Stimulated activated CD8-positive, alpha-beta memory T cell treated with anti-CD3 and anti-CD28 coated beads, Interleukin-7, amount 100 ng/mL, for 1 hour (primary cell): ENCODE measurements at places on chromosomes 7 and 10.

DNA sequence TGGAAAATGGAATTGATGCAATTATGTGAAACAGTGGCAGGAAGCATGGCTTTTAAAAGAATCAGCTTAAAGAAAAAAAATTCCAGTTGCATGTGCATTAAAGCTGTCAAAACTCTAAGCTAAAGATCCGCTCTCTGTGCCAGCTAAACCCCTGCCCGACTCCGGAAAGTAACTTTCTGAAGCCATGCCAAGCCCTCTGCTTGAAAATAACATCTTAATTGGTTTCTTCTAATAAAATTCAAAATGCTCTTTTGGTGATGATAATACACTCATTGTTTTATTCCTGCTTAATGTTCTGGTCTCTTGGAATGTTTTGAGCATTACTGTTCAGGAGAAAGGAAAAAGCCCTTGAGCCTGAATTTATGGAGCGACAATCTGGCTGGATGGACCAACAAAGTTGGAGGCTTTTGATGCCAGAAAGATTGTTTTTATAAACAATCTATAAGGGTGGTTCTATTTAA, 11.7 kb downstream of the SEMA3C start:
- DNase-seq = no peak

GRCh38 chr7:156056534-156056933, 244.3 kb upstream of the SHH start:
- DNase-seq = no peak

DNA sequence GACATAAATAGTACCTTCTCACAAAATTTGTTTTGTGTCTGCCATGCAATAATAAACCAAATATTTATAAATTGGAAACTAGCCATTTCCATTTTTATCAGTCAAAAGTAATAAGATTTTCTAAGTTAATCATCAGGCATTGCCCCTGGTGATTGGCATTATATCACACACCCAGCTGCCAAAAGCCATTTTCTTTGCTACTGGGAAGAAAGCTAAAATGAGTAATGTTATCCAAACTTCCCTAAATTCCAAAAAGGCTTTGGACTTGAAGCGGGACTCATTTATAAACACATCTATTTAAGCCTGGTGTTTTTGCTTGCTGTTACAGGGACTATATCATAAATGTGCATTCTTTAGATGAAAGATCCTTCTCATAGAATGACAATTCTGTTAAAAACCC, 86.0 kb downstream of the AKR1D1 start:
- DNase-seq = no peak

DNA sequence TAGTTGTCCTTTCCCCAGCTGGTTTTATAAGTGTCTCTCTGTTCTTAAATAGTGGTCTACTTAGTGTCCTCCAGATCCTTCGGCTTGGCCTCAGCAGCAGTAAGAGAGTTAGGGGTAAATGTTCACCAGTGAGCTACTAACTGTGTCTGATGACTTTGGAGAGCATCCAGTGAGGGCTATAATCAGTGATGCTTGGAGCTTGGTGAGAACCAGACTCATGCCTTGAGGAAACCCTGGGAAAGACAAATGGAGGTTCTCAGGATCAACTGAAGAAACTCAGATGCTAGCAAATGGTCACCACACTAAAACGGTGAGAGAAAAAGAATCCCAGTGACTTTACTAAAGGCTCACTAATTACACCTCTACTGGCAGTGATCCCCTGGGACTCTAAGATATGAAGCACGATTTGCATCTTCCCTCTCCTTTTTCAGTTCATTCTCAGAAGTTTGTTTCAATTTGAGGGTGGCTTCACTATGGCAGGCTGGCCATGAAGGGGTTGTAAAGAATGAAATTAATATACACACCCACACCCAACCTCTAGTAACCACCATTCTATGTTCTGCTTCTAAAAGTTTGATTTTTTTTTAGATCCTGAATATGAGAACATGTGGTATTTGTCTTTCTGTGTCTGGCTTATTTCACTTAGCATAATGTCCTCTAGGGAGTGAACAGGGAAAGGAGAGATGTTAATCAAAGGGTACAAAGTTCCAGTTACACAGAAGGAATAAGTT, 177.9 kb downstream of the PDE1C start:
- DNase-seq = no peak

GRCh38 chr10:8054494-8055407, at the start of gene GATA3:
Gene GATA3 (plus strand): TSS chr10:8054688. CDS start chr10:8055656, 968 bp downstream.
- no peak for DNase-seq

- DNase-seq = no peak
Measured at GRCh38 chr7:105017657-105018365, 3.8 kb downstream of the KMT2E start.

DNA sequence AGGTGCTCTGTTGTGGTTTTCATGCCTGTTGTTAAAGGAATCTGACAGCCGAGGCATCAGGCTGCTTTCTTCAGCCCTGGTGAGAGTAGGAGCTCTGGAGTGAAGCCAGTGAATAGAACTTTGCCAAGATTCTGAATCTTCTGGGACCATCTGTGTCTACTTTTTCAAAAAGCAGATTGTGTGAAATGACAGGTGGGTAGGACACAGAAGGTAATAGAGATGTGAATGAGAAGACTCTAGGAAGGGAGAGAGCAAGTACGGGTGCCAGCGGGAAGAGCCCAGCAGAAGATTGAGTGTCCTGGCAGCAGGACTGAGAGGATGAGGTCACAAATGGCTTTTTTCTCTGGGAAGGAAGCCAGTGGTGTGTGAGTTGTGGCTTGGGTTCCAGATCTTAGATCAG, 429.2 kb downstream of the SDK1 start:
- DNase-seq = no peak

DNA sequence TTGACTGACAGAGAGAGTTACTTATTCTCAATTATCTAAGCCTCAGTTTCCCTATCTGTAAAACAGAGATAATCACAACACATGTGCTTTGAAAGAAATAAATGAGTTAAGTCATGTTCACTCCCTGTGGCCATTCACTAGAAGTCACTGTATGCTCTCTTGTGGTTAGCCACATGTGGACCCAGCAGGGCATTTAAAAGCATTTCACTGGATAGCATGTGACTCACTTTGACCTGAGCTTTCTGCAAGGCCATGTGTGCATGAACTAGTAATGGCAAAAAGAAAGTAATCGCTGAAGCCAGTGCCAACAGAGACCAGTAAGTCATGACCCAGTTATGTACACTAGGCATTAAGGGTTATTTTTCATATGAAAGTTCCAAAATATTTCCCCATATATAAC, 557.0 kb upstream of the IGFBP3 start:
- no peak for DNase-seq

DNA sequence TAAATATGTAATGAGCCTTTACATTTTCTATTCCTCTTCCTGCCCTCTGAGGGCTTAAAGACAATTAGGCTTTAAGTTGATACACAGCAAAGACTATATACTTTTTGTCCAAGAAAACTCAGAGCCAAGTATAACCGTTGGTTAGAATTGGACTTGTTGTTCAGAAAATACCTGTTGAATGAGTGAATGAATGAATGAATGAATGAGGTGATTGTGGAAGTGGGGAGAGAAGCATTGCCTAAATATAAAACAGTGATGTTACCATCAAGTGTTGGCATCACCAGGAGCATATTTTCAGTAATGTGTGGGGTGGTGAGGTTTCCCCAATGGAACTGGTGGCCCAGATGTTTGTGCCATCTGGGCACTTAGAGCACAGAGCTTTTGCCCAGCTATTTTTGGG, 106.9 kb downstream of the AOAH start:
- no peak for DNase-seq

DNA sequence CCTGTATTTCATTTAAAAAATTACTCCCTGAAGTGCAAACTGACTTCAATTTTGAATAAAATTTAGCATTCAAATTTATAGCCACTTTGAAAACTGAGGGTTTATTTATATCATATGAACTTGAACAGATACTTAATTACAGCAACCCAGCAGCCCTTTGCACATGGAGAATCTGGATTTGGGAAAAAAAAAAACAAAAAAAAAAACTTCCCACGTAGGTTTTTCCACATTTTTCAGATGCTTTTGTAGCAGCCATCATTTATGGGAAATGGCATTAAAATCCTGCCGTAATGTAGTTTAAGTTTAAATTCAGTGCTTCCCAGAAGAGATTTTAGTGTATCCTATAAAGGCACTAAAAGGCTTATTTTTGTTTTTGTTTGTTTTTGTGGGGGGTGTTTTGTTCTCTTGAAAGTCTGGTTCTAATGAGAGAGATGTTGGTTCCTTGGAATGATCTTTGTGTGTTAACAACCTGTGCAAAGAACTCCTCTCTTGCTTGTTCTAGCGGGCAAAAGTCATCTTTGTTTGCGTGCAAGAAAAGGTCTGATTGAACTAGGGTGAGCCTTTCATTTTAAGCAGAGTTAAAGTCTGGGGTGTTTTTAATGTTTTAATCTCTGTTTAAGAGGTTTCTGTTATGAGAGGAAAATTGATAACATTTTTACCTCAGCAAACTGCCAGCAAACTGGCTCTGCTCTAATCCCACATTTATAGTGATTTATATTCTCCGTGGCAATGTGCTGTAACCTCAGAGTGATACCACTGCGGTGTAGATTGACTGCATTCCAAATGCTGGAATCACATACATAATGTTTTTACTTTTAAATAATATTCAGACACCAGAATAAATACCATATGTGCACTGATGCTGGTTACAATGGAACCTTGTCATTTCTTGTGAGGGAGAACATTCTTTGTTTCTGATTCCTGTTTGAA, 105.5 kb downstream of the WNT2 start:
- no peak for DNase-seq

DNA sequence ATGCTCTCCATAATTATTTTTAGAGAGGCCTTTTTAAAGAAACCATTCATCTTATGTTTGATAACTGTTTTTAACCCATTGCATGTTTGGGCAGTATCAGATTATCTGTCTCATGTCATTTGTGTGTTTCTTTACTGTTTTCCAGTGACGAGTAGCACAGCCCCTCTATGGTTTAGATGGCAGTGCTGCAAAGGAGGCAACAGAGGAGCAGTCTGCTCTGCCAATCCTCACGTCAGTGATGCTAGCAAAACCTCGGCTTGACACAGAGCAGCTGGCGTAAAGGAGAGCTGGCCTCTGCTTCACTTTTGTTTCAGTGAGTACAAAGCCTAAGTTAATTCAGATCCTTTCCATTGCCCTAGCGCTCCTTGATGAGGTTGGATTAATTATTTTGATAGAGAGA, 80.4 kb upstream of the GARIN1A start:
- no peak for DNase-seq

GRCh38 chr10:72331575-72332422, 22.9 kb downstream of the DNAJB12 start:
- peak; percentile 67 for DNase-seq

DNA sequence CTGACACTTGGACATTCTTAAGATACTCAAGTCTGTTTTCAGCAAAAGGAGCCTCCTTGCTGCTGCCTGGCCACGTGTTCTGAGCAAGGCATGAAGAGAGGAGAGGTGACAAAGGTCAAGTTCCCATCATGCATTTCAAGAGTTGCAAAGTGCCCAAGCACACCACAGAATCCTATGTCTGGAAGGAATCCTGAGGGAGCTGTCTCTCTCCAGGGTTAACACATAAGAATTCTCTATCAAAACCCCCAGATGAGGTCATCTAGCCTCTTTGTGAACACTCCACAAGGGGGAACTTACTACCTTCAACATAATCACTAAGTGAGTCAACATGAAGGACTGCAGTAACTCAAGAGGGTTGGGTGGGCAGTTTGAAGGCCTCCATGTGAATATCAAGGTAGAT, 155.5 kb downstream of the RNF216 start:
- no peak for DNase-seq

- DNase-seq = no peak
Measured at GRCh38 chr10:105986912-105987635, 1177.4 kb downstream of the SORCS1 start.

GRCh38 chr7:41706228-41706930, 3.5 kb upstream of the INHBA start:
- no peak for DNase-seq

- DNase-seq = no peak
Measured at GRCh38 chr7:6556196-6556595, 4.9 kb upstream of the GRID2IP start.

DNA sequence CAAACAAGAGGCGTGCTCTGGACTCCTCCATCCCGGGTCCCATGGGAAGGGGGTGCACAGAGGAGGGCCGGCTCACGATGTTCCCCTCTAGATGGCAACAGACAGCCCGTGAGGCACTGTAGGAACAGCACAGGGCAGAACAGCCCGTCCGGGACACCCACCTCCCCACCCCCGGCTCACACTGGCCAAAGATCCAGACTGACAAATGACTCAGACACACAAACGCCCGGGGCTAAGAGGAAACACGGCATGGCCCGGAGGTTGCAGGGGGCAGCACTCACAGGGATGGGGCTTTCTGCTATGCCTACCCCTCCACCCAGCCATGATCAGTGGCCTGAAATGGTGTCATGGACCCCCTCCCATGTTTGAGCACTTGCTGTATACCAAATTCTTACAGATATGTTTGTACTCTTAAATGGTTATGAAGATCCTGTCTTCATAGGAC, 4.9 kb upstream of the ELN start:
- no peak for DNase-seq

DNA sequence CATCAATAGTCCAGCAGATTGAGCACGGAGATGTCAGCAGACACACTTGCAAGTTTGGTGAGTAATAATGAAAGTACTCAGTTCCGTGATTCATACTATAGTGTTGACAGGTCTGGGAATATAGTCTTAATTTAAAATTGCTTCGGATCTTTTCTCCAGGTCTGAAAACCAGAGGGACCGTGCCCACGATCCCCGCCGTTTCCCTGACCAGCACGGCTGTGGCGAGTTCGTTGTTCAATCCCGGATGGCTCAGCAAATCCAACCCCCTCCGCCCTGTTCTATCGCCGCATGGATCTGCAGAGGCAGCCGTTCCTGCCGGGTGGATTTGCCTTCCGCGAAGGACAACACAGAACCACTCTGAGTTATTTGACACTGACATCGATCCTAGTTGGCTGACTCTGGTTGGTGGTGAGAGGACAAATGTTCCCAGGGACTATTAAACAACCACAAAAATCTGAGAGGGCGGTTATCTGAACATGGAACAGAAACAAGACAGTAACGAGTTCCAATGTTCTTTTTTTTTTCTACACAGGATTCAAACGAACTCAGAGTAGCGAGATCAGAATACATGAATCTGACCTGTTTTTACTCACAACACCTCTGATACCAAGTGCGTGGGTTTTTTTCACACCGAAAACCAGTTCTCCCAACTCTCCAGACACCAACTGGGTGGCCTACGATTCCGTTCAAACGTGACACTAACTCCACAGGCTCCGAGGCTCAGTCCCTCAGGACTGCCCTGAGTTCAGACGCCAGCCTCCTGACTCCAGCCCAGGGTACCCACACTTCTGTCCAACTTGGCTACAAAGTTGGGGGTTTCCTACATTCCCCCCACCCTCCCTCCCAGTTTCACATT, 52.7 kb downstream of the RBM17 start:
- DNase-seq = no peak

- no peak for DNase-seq
Measured at GRCh38 chr7:140526787-140527664, 47.7 kb upstream of the MKRN1 start.

DNA sequence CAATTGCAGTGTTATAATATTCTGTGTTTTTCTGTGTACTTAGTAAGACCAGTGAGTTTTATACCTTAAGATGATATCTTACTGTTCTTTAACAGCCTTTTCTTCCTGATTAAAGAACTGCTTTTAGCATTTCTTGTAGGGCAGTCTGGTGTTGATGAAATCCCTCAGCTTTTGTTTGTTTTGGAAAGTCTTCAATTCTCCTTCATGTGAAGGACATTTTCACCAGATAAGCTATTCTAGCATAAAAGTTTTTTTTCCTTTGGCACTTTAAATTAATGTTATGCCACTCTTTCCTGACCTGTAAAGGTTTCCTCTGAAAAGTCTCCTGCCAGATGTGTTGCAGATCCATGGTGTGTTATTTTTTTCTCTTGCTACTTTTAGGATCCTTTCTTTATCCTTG, 1059.8 kb downstream of the LRMDA start:
- no peak for DNase-seq
